ENCODE measurements at places on chromosomes 5 and 9.

GRCh38 chr5:41772056-41772455 lies 98.2 kb downstream of the OXCT1 start:
- no peak for DNase-seq

DNA sequence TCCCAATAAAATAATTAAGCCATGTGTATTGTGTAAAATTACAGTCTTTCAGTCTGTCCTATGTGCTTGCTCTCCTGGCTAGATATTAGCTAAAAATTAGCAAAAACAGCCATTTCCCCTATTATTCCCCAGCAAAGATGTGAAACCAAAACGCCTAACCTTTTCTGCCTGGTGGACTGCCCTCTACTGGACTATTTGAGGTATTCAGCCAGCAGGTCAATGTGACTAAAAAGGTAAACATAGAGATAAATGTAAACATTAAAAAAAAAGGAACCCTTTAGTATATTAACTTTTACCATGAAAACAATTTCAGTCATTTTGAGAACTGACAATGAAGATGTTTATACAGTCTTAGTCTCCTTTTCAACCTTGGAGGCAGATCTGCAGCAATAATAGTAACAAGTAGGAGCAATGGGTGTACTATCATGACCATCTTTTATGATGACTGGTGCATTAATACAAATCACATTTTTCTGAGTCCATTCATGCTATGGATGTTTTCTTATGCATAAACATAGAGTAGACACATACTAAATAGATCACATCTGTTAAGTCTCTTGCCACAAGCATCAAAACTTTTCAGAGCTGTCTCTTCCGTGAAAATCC lies 10.1 kb downstream of the ATG12 start:
- no peak for DNase-seq

- DNase-seq = no peak
These were observed 91.3 kb upstream of the RASEF start for GRCh38 chr9:83154087-83154736.

DNA sequence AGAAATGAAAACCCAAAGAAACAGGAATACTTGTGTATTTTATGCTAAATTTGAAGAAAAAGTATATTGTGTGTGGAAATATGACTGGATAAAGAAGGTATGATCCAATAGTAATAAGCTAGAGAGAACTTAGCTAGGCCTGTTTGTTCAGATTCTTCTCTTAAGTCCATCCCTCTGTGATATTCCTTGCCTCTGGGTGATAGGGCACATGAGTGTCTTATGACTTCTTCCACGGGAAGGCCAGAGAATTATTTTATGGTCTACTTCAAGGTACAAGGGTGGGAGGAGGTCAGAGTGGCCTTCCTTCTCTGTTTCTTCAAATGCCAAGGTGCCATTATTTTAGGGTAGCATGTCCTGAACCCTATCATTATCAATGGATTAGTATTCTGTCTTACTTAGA lies 113.7 kb downstream of the NDUFS4 start:
- no peak for DNase-seq

GRCh38 chr9:106596984-106597383 lies 266.0 kb upstream of the ZNF462 start:
- no peak for DNase-seq

- DNase-seq = no peak
These were observed 414.7 kb downstream of the KDM4C start for GRCh38 chr9:7172154-7173115.

DNA sequence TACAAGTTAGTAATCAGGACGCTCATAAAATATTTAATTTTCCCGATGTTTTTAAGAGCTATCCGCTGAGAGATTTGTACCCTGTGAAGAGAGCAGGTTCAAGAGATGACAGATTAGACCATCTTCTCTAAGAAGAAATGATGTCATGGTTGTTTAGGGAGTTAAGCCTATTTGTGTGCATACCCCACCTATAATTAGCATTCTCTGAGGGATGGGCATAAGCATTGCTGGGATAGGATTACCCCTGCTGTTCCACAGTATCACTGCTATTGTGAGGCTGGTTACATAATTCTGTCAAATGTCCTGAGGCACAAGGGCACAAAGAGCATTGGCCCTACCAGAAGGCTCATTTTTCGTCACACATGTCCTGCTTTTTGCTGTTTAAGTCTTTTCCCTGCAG lies 687.0 kb downstream of the CETN3 start:
- no peak for DNase-seq

DNA sequence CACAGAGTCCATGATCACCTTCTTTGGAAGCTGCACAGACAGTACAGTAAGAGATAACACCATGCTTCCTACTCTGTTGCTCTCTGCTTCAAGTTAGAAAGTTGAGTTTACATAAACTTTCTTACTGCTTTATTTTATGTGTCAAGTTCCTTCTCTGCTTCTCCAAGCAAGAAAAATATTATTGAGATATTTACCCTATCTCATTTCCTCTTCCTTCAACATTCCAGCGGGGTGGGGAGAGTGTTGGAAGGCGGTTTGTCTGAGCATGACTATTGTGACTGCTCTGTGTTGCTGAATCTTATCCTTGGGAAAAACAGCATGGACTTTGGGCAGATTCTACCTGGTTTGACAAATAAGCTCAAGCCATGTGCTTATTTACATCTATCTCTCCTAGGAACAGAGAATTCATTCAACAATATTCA lies 66.9 kb upstream of the EPB41L4A start:
- DNase-seq = no peak

- DNase-seq = no peak
These were observed 19.6 kb downstream of the CRB2 start for GRCh38 chr9:123375469-123376132.

GRCh38 chr9:14238518-14238917 lies 75.4 kb downstream of the NFIB start:
- DNase-seq = no peak

- no peak for DNase-seq
These were observed 53.7 kb upstream of the PIP5K1B start for GRCh38 chr9:68651280-68651893.

DNA sequence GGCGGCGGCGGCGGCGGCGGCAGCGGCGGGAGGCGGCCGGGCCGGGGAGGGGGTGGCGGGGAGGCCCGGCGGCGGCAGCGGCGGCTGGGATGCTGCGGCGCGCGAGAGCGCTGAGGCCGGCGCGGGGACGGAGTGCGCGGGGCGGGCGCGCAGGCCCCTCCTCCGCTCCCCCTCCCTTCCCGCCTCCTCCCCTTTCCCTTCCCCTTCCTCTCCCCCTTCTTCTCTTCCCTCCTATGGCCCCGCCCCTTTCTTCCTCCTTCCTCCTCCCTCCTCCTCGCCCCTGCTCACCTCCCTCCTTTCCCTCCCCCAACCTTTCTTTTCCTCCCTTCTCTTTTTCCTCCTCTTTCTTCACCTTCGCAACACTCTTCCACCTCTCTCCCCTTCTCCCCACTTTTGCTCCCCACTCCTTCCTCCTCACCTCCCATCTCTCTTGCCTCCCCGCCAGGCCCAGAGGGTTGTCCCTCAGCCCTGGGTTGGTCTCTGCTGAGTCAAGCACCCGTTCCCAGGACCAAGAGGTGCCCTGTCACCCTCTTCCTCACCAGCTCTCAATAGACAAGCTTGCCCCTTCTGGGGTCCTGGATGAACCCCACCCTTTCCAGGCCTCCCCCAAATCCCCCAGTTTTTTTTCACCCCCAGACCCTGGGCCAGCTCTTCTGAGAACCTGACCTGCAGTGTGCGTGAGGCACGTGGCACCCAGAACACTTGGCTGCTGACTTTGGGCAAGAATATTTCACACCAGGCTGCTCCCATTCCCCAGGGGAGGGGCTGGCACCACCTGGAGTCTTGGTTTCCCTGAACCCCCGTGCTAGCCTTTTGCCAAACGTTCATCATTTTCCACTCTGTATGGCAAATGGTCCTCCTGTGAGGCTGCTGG lies at the start of gene SEMA4D:
Gene SEMA4D (minus strand): TSS at position 136 of the 874 bp plus-strand sequence. CDS start 92,657 bp downstream, outside the sequence.
- peak; percentile 49 for DNase-seq

DNA sequence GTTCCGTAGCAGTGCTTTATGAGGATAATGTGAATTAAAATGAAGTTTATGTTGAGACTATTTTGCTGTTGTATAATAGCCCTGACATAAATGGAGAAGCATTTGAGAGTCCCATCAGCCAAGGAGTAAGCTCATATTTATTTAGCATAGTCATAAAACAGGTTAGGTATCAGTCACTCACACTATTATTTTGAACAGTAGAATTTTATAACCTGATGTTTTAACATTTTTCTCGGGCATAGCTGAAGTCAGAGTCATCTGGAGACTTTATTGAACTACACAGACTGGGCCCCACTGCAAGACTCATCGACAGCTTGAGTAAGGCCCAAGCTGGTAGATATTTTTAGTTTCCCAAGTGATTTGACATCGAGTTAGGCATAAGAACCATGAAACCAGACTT lies 620.3 kb upstream of the WWC1 start:
- no peak for DNase-seq

GRCh38 chr9:135076876-135077430 lies 10.5 kb upstream of the OLFM1 start:
- no peak for DNase-seq

- no peak for DNase-seq
These were observed 208.6 kb downstream of the GRIA1 start for GRCh38 chr5:153699035-153699434.

- DNase-seq = no peak
These were observed 219.5 kb upstream of the TMEM161B start for GRCh38 chr5:88488130-88488529.

- DNase-seq = no peak
These were observed 21.0 kb downstream of the CDKL3 start for GRCh38 chr5:134345996-134346395.

DNA sequence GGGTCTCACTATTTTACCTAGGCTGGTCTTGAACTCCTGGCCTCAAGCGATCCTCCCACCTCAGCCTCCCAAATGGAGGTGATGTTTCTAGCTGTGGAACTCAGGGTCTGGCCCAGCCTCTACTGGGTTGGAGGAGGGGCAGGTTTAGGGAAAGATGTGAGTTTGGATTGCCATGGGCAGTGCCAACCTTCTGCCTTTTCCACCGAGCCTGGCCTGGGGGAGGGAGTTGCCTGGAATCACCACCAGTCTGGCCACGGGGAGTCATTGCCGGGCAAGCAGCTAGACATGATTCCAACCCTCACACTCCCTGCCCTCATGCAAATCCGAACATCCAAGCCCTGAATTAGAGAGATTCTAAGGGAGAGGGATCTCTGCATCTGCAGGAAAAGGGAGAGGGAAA lies 21.0 kb upstream of the VDAC1 start:
- DNase-seq = no peak

GRCh38 chr9:132637351-132637750 lies 32.4 kb downstream of the DDX31 start:
- DNase-seq = no peak

- no peak for DNase-seq
These were observed 88.6 kb upstream of the MYO10 start for GRCh38 chr5:17024686-17025180.

DNA sequence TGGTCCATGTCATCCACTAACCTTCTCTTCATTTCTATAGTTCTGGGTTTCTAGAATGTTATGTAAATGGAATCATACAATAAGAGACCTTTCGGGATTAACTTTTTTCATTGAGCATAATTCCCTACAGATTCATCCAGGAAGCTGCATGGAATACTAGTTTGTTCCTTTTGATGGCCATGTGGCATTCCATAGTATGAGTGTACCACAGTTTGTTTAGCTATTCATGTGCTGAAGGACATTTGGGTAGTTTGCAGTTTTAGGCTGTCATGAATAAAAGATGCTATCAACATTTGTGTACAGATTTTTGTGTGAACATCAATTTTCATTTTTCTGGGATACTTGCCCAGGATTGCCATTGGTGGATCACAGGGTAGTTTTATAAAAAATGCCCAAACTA lies 6.8 kb upstream of the SPTLC1 start:
- no peak for DNase-seq

- DNase-seq = no peak
These were observed 39.3 kb downstream of the AMBP start for GRCh38 chr9:114038724-114039313.

DNA sequence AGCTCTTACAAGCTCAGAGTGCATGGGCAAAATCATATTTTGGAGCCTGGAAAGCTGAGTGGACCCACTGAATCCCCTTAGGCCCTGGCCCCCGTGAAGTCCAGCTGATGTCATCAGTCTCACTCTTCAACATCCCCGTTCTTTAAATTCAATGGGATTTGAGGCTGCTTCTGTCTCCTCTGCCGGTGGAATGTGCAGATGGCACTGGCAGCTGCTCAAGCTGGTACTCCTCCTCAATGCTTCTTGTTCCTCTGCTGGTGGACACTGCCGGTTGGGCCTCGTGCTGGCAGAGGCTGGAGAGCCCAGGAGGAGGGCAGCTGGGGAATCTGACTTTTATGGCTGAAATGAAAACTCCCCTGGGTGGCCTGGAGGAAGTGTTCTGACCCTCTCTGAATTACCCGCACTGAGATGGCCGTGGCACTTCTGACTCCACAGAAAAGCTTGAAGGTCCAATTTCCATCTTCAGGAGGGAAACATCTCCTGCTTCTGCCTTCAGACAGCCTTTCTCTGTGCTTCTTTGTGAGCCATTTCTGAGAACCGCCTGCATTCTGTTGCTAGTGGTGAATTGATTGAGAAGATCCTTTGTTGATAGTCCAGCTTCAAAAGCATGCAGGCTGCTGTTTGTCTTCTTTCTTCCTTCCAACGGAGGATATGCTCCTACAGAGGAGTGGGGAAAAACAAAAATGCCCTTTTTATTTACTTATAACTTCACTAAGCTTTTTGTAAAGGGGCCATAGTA lies 298.9 kb downstream of the TMEM38B start:
- no peak for DNase-seq

DNA sequence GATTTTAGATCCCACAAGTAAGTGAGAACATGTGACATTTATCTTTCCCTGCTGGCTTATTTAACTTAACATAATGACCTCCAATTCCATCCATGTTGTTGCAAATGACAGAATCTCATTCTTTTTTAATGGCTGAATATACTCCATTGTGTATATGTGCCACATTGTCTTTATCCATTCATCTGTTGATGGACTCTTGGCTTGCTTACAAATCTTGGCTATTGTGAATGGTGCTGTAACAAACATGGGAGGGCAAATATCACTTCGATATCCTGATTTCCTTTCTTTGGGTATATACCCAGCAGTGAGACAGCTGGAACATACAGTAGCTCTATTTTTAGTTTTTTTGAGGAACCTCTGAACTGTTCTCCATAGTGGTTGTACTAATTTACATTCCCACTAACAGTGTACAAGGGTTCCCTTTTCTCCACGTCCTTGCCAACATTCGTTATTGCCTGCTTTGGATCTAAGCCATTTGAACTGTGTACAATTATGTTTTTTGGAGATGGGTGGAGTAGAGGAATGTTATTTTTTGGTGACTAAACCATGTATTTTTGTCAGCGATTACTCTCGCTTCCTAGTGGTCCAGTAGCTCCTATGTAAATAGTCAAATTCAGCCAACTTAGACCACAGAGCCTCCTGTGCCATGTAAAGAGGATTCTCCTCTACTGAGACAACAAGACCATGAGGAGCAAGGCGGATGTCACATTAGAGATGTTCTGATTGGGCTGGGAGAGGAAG lies 60.6 kb downstream of the TNFSF15 start:
- no peak for DNase-seq

- no peak for DNase-seq
These were observed 22.0 kb downstream of the RC3H2 start for GRCh38 chr9:122883125-122883524.

- no peak for DNase-seq
These were observed 28.0 kb downstream of the ADAMTSL1 start for GRCh38 chr9:18501949-18502348.
